GF-D8 (cell line): ENCODE measurements at places on chromosomes 4 and X.
A peak's percentile ranks its signal among the peaks of the same experiment; 100 is the strongest.

- DNase-seq, result no peak
Observed at GRCh38 chrX:20965270-20966044, 408.8 kb upstream of the CNKSR2 start.

DNA sequence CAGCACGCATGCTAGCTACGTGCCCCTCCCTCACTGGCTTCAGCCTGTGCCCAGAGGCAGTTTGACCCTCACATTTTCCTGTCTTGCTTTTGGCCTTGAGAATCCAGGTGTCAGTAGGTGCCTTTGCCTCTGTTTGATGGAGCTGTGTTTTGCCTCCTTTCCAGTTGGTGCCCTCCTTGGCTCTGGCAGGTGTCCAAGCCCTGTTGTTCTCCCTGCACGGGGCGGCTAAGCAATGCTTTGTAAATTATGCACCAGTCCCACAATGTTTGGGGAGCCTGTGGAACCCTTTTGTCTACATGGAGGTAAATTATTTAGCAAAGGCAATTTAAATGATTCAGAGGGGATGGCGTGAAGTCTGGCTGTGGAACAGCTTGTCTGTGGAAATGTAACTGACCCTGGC lies 202.9 kb upstream of the BOD1L1 start:
- DNase-seq, result no peak

GRCh38 chr4:140134746-140135425 lies 19.1 kb downstream of the MAML3 start:
- DNase-seq, result no peak

DNA sequence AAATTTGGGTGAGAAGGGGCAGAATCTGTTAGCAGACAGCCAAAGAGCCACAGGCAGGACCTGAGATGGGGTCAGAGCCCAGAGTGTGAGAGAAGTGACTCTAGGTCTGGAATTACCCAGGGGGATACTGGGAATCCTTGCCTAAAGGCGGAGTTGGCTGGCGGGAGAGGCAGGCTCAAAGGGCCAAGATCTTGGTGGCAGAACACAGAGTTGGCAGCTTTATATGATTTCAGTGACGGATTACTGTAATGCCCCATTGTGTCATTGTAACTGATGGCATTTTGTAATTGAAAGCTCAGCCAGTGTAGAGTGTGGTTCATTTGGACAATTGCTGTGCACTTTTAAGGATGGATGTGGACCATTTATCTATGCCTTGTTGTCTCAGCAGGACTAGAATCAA lies 77.3 kb downstream of the SMIM20 start:
- no peak for DNase-seq

DNA sequence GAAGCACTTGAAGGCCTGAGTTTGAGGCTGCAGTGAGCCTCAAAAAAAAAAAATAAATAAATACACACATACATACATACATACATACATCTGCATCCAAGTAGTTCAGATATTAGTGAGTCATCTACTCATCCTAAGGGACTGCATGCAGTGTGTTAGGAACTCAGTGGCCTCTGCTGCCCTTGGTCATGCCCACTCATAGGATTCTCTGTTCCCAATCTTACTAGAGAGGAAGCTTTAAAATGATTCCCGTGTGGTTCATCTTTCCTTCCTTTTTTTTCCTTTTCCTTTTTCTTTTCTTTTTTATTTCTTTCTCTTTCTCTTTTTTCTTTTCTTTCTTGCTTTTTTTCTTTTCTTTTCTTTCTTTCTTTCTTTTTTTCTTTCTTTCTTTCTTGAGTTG lies 10.9 kb upstream of the YIPF6 start:
- DNase-seq, result no peak

- DNase-seq, result no peak
Observed at GRCh38 chrX:132833373-132833772, 125.1 kb downstream of the HS6ST2 start.

DNA sequence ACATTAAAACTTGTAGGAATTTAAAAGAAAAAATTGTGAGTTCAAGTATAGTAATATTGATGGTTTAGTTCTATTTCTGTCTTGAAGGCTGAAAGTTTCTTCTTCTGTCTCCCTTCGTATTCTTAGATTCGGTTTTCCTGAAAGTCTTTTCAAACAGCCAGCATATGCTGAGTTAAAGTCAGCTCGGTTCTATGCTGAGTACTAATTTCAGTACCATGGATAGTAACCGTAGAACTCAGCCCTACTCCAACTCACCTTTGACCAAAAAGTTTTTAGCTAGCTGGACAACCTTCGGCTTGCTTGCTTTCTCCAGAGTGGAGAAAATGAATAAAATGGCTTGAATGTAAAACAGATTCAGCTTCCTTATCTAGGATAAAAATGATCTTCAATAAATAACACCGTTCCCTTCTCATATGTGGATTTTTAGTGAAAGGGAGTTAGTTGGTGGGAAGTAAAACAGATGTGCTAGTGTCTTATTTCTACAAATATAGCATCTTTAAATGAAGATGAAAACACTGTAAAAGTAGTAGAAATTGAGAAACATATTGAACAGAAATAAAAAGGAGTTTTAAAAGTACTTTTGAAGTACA lies 5.2 kb downstream of the POU4F2 start:
- no peak for DNase-seq

DNA sequence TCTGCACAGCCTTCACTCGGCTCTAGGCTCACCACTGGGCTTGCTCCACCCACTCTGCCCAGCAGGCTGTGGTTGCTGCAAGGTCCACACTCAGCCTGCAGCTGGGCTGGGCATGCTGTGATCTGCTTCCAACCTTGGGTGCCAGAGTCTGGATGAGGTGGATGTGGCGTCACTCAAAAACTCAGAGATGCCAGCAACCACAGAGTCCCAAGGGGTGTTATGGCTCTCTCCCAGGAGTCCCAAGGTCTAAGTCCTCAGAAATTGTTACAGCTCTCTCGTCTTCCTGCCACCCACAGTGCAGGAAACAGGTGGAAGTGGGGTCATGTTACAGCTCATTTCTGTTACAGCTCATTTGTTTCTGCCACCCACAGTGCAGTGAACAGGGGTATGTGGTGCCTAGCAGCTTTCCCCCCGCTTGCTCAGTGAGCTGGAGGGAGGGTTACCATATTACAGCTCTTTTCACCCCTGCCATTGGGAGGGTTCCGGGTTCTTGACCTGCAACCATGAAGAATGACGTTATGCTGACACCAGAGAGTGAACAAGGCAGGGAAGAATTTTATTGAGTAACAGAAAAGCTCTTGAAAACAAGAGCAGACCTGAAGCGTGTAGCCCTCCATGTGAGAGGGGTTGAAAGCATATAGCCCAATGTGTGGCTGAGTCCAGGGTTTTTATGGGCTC lies 893.9 kb downstream of the PCDH7 start:
- DNase-seq, result peak; percentile 17
